SK-N-SH (cell line): ENCODE measurements at places on chromosomes 5 and 9.

DNA sequence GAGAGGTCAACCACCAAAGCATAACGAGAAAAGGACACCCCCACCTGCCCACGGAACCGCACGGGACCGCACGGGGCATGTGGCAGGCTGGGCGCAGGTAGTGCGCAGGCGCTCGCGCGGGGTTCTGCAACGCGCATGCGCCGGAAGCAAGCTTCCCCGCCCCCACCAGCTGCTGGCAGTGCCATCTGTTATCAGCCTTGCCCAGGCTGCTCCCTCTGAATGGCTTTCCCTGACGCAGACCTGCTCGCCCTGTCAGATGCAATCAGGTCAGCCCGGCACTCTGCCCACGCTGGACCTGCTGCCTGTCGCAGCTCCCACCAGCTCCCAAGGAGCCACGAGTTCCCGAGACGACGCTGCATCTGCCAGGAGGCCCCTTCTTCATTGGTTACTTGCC lies 22.8 kb downstream of the PTCH1 start:
- DNase-seq = peak; percentile 94

GRCh38 chr9:72635197-72635596 lies 113.8 kb downstream of the TMC1 start:
- no peak for DNase-seq

GRCh38 chr5:74179701-74180100 lies 460.8 kb downstream of the ENC1 start:
- no peak for DNase-seq

- no peak for DNase-seq
Observed at GRCh38 chr9:34493972-34494535, 28.7 kb downstream of the ENHO start.

GRCh38 chr9:124602204-124602603 lies 95.0 kb upstream of the NR5A1 start:
- no peak for DNase-seq

DNA sequence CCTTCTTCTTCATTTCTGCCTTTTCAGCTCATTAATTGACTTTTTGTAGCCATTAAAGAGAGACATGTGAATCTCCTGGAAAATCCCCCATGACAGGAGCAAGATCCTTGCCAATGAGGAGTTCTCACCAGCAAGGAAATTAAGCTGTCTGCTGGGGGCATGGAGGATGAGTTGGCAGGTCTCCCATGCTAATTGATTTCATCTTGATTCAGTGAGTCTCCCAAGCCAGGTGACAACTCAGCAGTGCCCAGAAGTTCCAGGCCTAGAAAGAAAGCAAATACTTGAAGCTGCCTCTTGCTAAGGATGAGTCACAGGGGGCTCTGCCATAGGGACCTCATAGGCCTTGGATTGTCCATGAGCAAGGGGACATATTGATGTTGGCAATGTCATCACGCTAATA lies 30.0 kb upstream of the ADRA1B start:
- DNase-seq = no peak

- DNase-seq = no peak
Observed at GRCh38 chr9:82939451-82939850, 123.5 kb downstream of the RASEF start.

DNA sequence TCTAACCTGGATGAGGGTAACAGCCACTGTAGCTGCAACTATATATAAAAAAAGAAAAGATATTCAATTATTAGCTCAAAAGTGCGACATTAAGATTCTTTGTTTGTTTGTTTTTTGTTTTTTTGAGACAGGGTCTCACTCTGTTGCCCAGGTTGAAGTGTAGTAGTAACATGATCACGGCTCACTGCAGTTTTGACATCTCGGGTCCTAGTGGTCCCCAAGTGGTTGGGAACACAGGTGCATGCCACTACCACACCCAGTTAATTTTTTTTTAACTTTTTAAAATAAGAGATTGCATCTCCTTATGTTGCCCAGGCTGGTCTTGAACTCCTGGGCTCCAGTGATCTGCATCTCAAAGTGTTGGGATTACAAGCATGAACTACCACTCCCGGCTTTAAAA lies 61.8 kb downstream of the MEF2C start:
- no peak for DNase-seq

DNA sequence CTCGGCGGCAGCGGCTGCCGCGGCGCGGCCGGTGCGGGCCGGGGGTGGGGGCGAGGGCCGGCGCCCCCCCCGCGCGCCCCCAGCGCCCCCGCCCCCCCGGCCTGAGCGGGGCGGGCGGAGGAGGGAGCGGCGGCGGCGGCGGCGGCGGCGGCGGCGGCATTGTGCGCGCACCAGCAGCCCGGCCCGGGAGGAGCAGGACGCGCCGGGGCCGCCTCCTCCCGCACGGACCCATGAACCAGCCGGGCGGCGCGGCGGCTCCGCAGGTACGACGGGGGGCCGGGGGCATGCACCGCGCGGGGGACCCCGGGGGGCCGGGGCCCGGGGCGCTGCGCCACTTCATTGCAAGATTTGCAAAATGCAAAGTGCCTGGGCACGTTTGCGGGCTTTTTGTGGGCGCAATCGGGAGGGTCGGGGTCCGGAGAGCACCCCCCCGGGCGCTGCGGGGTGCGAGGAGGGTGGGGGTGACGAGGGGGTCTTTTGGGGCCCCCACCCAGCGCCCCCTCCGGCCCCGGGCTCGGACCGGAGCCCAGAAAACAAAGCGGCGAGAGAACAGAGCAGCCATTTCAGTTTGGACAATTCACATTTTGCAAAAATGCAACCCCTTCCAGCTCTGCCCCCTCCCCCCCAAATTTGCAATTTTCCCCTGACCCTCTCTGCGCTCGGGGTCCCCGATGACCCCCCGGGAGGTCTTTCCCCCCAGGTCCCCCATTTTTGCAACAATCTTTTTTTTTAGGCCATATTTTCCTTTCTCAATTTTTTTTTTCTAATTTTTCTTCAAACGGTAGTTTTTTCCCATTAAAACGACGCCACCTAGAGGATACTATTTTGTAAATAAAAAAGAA lies at the start of gene ZNF618:
TSS of gene ZNF618 (plus strand) at position 159 of the 842 bp plus-strand sequence. CDS start at position 231, 72 bp downstream.
- peak; percentile 91 for DNase-seq

- no peak for DNase-seq
Observed at GRCh38 chr5:143492783-143493182, 89.3 kb upstream of the NR3C1 start.

GRCh38 chr5:15798006-15798405 lies 298.0 kb downstream of the FBXL7 start:
- no peak for DNase-seq

DNA sequence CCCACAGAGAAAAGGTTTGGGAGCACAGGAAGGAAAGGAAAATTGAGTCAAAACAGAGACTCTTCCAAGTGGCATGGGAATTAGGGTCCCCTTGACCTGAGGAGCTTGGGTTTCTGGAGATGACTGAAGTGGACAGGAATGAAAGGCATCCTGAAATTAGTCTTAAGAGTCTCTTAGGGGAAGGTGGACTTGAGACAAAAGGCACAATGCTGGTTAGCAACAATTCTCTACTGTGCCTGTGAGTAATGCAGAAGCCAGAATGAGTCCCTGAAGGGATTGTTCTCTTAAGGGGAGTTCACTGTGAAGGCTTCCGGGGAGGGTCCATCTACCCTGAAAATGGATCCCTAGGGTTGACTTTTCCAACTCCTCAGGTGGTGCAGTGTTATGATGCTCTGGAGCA lies 58.4 kb upstream of the FOXE1 start:
- DNase-seq = no peak

GRCh38 chr5:165224366-165225045 lies 1719.1 kb downstream of the MAT2B start:
- no peak for DNase-seq

DNA sequence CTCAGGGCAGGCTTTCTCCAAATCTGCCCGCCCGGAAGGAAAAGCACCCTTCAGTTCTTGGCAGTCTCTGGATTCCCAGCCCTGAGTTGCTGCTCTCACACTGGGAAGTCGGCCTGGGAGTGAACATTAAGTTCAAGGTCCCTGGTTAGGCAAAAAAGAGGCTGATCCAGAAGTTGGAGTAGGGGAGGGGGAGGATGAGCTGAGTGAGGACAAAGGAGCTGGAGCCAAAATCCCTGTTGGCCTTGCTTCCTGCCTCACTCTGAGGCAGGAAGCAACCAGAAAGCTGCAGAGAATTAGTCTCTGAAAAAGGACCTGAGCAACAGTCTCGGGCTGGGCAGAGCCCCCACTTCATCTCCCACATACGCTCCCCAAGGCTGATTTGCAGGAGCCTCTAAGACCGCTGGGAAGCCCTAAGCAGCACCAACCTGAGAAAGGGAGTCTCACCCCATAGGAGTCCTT lies 15.0 kb upstream of the RPS14 start:
- no peak for DNase-seq

GRCh38 chr5:176356179-176356566 lies 5.4 kb downstream of the KIAA1191 start:
- no peak for DNase-seq

DNA sequence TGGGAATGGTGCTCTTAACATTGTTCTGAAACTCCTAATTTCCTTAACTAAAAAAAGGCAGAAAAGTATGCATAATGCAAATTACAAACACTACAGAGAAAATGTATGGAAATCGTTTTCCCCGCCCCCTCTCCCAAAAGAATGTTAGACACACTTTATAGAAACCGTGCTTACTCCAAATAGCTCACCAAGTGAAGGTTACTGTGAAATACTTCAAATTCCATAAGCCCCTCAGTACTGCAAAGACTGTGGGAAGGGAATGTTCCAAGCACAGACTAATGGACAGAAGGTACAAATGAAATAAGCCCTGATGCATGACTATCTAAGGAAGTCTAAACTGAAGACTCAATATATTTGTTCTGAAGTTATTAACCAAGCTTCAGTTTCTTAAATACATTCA lies 12.5 kb downstream of the MAPKAP1 start:
- no peak for DNase-seq

- peak; percentile 38 for DNase-seq
Observed at GRCh38 chr9:7489036-7489435, 310.5 kb downstream of the DMAC1 start.

DNA sequence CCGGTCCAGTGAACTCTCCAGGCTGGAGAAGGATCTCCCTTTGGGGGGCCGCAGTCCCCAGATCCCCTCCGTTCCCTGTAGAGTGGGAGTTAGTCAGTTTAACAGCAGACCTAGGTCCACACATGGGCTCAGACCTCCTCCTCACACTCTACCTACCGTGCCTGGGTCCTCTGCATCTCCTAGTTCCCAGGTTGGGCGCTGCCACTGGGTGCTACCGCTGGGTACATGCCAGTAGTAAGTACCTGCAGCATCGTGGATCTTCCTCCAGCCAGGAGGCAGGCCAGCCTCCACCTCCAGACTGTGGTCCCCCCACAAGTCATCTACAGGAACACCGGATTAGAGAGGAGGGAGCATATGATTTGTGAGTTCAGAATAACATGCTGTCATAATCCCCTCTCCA lies 802 bp downstream of the APBB3 start:
- peak; percentile 37 for DNase-seq

DNA sequence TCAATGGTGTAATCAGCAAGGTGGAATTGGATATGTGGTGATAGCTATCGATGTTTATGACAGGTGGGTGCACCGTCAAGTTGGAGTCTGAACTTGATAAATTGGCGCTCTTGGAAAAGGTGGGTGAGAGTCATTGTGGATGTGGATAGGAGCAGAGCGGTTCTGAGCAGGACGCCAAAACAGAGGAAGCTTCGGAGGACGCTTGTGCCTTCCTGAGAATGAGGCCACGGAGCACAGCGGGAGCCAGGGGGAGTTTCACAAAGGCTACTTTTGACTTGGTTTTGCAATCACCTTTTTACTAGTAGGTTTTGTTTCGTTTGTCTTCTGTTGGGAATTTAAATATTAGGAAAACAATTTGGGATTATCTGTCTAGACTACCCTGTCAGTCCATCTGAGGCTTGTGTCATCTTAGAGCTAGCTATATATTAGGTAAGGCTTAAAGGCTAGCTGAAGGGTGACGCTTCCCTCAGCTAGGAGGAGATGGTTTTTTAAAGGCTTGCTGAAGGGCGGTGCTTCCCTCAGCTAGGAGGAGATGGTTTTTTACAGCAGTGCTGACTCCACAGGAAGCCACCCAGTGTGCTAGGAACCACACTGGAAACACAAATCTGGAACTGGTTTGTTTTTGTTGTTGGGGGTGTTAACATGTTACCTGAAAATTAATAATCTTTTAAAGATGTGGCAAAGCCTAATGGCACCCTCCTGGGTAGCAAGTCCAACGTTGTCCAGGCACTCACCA lies 142.4 kb upstream of the IRX4 start:
- no peak for DNase-seq

- DNase-seq = no peak
Observed at GRCh38 chr5:159324986-159325385, 5.3 kb downstream of the IL12B start.

DNA sequence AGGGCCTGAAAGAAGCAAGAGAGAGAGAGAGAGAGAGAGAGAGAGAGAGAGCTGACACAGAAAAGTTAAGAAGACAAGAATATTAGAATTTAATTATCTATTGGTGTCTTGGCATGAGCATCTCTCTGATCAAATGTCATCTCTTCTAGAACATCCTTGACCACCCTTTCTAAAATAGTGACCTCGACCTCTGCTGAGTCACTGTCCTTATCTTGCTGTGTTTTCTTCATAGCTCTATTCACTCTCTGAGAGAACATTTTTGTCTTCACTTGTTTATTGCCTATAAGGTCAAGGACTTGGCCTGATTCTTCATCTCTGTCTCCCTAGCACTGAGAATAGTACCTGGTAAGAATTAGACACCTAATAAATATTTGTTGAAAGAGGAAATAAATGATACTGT lies 383.8 kb upstream of the RPS23 start:
- DNase-seq = no peak

DNA sequence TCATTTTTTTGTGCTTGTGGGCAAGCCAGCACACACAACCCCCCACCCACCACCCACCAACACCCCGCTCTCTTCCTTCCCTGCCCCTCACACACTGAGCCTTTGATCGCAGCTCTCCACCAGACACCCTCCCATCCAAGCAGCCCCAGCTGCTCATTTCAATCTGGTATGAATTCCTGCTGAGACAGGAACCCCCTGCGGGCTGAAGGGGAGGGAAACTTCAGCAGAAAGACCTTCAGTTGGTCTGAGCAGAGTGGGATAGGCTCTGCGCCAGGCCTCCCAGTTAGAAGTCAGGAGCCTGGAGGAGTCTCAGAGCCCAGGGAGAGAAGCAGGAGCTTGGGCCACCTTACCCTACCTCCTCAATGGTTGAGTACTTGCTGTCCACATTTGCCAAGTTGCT lies 7.2 kb downstream of the PCDHGC5 start:
- DNase-seq = no peak

DNA sequence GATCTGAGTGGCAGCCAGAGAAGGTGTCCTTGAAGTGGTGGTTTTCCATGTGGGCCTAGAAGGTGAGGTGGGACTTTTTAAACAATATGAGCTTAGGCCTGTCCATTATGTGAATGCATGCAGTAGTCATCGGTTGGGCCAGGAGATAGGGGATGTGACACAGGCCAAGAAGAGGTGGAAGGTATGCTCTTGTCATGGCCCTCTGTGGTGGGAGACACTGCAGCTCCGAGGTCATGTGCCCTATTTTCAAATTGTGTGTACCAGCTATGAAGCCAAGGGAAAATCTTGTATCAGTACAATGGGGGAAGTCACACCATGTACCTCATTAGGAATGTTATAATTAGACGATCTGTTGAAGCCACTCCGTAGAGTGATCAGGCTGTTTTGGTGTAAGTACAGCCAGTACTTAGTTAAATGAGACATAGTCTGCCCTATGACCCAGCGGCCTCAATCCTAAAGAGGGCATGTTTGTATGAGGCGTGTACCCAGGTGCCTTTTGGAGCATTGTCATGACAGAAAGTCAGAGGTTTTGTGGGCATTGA lies 280.1 kb downstream of the MAST4 start:
- DNase-seq = no peak

- DNase-seq = no peak
Observed at GRCh38 chr9:78573205-78573604, 276.3 kb downstream of the PSAT1 start.
